Naive thymus-derived CD8-positive, alpha-beta T cell (primary cell): ENCODE measurements at places on chromosomes 6 and 20.

- no peak for DNase-seq
Observed at GRCh38 chr20:33702861-33703260, 16.7 kb upstream of the E2F1 start.

GRCh38 chr6:71310261-71310660 lies 21.6 kb downstream of the OGFRL1 start:
- DNase-seq, result no peak

- no peak for DNase-seq
Observed at GRCh38 chr6:45483501-45483900, 105.8 kb upstream of the SUPT3H start.

DNA sequence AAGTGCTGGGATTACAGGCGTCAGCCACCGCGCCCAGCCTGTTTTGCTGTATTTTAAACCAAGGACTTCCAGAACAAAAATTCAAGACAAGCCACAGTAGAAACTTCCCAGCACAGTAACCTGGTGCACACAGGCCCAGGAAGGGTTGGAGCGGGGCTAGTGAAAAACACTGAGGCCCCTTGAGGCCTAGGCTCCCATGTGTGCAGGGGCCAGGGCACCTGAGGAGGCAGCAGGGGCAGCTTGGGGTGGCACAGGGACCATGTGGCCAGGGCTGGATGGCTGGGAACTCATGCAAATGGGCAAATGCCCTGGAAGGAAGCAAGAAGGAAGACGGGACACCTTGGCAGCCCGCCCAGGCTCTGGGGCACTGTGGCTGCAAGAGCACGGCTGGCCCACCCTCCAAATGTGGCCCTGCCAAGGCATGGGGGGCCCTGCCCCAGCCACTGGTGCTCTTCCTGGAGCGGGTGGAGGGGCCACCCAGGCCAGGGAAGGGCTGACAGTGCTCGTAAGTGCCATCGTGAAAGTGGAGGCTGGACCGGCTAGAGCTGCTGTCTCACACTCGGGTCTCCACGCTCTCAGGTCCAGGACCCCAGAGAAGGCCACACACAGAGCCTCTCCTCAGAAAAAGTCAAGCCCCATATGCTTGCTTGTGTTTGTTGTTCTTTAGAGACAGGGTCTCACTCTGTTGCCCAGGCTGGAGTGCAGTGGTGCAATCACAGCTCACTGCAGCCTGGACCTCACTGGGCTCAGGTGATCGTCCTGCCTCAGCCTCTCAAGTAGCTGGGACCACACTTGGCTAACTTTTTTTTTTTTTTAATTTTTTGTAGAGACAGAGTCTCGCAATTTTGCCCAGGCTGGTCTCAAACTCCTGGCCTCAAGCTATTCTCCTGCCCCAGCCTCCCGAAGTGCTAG lies 10.3 kb downstream of the SLC2A4RG start:
- DNase-seq, result no peak

DNA sequence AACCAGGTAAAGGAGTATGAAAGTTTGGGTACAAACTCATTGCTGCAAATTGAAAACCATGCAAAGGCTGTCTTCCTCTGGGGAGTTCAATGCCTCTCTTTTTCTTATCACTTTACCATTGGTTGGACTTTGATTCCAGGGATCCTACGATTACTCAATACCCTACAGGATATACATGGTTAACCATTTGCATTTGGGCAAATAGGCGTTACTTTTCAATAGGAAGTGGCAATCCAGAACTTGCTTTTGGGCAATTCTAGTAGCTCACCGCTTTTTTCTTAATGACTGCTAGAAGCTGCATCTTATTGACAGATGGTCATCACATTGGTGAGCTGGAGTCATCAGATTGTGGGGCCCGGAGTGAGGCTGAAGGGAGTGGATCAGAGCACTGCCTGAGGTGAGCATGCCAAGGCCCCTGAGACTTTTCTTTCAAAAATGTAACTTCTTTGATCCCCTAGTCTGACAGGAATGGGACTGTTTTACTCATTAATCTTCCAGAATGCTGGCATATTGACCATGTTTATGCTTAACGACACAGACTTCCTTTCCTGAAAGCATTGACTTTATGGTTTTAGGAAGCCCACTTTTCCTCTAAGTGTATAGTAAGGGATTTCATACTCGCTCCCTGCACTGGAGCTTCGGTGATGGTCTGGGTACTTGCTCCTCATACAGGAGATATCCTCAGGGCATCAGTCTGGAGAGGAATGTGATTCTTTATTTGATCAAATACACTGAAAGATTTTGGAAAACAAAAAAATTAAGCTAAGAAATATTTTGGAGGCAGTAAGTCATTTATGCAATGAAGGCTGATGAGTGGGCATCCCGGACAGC lies at the start of gene CCR6:
CCR6 (plus strand) TSS at position 270 of the 831 bp plus-strand sequence. CDS start 13,039 bp downstream, outside the sequence.
- no peak for DNase-seq

DNA sequence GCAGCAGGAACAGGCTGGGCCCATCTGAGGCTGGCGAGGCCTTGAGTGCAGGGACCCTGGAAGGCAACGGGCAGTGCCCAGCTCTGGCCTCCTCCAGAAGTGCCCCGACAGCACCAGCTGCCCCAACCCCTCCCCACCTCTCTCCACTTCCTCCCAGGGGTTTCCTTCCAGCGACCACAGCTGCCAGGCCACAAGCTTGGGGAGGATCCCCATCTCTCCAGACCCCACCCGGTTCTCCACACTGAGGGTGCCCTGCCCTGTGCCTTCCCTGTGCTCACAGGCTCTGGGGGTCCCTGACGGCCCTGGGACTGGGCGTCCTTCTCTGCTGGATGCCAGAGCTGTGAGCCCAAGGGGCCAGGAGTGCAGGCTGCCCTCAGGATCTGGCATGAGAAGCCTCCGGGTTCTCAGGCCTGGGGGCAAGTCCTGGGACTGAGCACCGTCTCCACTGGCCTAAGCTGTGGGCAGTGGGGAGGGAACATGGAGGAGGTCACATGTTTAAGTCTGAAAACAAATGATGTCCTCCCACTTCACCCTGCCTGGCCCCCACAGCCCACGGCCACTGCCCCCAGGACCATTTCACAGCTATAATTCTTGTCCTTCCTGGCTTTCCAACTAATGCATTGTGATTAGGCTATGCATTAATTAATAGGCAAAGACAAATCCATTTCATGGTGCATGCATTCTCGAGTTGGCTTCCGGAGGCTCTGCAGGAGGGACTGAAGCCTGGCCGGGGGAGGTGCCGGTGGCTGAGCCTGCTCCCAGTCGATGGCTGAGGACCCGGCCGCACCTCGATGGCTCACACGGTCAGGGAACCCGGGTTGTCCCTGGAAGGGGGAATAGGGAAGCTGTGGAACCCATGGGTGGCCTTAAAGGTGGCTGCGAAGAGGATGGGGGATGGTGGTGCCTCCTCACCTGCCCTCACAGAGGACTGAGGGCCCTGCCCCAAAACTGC lies 24.4 kb downstream of the BHLHE23 start:
- no peak for DNase-seq

GRCh38 chr6:167107787-167108186 lies 15.1 kb upstream of the CCR6 start:
- no peak for DNase-seq

GRCh38 chr20:45080867-45081624 lies 19.9 kb downstream of the KCNS1 start:
- DNase-seq, result no peak

- DNase-seq, result no peak
Observed at GRCh38 chr6:119895626-119896025, 546.1 kb upstream of the MAN1A1 start.

DNA sequence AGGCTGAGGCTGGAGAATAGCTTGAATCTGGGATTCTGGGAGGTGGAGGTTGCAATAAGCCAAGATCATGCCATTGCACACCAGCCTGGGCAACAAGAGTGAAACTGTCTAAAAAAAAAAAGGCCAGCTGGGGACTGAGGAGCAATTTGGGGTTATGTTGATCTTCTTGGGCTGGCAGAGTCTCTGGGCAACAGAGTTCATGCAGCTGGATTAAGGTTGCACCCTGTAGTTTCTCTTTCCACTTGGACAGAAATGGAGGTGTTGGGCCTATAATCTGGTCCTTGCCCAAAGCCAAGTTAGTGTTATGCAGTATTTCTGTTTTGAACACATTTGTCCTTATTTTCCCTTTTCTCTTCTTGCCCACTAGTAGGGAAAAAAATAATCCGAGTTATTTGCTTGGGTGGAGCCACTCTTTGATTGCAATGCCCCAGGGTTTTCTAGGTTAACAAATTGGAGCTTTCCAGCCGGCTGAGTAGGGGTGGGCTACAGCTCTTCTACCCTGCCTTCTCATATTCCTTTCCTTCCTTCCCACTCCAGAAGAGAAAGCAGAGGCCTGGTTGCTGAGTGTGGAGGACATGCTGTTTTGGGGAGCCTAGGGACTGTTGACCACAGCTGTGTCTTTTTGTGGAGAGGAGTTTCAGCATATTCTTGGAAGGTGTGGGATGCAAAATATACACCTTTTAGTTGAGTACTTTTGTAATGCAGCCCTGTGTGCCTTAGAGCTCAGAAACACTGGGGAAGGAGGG lies 213.9 kb downstream of the SOX4 start:
- DNase-seq, result no peak

GRCh38 chr6:55543633-55544309 lies 35.2 kb downstream of the HMGCLL1 start:
- no peak for DNase-seq

DNA sequence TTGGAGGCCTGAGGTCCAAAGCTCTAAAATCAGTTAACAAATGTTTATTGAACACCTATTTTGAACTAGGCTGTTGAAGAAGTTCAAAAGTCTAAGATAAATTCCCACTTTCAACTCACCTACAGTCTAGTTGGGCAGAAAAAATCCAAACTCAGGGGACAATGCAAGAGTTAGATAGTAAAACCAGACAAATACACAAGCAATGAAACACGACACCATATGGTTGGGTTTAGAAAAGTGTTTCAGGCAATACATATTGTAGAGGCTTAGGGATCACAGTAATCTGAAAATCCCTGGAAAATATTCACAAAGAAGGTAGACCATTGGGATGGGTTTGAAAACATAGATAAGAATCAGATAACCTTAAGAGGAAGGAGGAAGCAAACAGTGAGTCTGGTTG lies 1.3 kb upstream of the CARMIL1 start:
- no peak for DNase-seq

GRCh38 chr6:148455674-148456558 lies 113.3 kb downstream of the SASH1 start:
- no peak for DNase-seq

GRCh38 chr6:89346433-89346832 lies 6.1 kb downstream of the UBE2J1 start:
- DNase-seq, result no peak

GRCh38 chr6:71672876-71673275 lies 213.5 kb upstream of the RIMS1 start:
- DNase-seq, result no peak

- DNase-seq, result no peak
Observed at GRCh38 chr6:111925296-111925695, 52.0 kb upstream of the FYN start.

DNA sequence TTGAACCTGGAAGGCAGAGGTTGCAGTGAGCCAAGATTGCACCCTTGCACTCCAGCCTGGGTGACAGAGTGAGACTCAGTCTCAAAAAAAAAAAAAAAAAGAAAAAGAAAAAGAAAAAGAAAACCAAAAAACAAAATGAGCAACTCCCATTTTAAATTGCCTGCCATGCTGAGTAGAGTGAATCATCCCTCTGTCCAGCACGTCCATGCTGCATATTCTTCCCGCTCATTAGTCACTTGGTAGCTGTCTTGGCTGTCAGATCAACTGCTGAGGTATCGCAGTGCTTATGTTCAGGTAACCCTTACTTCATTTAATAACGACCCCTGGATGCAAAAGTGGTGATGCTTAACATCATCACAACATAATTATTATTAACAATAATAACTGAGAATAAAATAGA lies 72.6 kb upstream of the RNF24 start:
- DNase-seq, result no peak

- no peak for DNase-seq
Observed at GRCh38 chr20:8394308-8394945, 262.4 kb downstream of the PLCB1 start.

DNA sequence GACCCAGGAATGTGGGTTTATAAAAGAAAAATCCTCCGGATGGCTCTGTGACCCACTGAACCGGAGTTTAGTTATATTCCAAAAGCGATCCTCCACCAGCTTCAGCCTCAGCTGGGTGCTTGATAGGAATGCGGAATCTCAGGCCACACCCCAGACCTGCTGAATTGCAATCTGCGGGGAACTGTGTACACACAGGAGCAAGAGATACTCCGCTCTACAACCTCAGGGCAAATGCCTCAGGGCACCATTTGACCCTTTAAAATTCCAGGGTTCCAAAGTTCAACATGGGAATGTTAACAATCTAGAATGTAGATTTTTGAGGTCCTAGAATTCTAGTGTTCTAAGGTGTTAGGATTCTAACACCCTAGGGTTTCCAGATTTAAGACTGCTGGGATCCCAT lies 10.8 kb downstream of the BPIFA2 start:
- no peak for DNase-seq

- no peak for DNase-seq
Observed at GRCh38 chr6:79810871-79811270, 136.5 kb downstream of the ELOVL4 start.

- DNase-seq, result no peak
Observed at GRCh38 chr20:12068121-12068520, 150.4 kb downstream of the BTBD3 start.

DNA sequence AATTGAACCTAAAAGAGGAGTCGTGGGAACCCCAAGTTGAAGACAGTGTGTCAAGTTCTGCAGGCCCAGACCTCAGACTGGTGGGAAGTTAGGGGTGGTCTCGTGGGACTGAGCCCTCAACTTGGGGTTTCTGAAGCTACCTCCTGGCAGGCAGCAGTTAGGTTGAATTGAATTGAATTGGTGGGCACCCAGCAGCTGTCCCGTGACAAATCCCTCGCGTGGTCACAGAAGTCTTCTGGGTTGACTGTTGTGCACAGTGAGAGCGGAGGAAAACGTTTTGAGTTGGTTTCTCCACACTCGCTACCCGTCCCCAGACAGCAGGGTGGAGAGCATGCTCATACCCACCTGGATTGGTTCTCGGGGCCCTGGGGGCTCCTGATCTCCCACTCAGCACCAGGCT lies 12.9 kb downstream of the SLC4A11 start:
- DNase-seq, result no peak

- DNase-seq, result no peak
Observed at GRCh38 chr6:38164671-38165108, 345.2 kb downstream of the ZFAND3 start.

- no peak for DNase-seq
Observed at GRCh38 chr6:80541181-80541580, 434.7 kb downstream of the BCKDHB start.

- no peak for DNase-seq
Observed at GRCh38 chr6:131894493-131895424, 56.4 kb downstream of the CCN2 start.

GRCh38 chr6:39669207-39669972 lies 55.8 kb downstream of the KIF6 start:
- no peak for DNase-seq
